ENCODE measurements at places on chromosomes 1 and 21.

DNA sequence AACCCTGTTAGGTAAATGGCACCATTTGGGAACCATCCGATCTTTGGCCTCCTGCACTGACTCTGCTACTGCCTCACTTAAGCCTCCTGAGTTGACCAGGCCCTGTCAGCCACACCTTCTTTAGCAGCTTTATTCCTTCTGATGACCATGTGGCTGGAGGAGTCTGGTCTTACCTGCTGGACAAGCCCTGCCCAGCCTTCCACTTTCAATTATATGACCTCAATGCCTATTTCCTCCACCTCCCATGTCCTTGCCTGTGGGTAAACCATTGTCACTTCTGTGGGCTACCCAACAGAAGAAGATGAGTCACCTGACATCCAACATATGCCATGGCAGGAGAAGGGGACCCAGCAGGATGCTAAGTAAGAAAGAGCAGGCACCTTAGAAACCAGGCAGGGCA lies 393.8 kb downstream of the NTNG1 start:
- no peak for DNase-seq

GRCh38 chr1:217322834-217323233 lies 308.1 kb downstream of the GPATCH2 start:
- no peak for DNase-seq

GRCh38 chr1:198528364-198528763 lies 12.1 kb downstream of the ATP6V1G3 start:
- no peak for DNase-seq

DNA sequence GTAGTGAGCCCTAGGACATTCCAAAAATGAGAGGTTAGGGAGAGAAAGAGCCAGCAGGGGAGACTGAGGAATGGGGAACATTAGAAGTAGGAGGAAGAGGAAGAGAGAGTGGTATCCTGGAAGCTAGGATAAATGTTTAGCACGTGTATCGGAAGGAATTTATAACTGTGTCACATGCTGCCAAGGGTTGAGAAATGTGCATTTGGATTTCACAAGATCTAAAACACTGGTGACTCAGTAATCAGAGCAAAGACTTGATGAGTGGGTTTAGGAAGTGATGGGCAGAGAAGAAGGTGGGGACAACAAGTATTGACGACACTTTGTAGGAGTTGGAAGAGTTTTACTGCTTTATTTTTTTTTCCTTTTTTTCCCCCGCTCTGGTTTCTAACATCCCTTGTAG lies 193.9 kb downstream of the FMN2 start:
- no peak for DNase-seq

DNA sequence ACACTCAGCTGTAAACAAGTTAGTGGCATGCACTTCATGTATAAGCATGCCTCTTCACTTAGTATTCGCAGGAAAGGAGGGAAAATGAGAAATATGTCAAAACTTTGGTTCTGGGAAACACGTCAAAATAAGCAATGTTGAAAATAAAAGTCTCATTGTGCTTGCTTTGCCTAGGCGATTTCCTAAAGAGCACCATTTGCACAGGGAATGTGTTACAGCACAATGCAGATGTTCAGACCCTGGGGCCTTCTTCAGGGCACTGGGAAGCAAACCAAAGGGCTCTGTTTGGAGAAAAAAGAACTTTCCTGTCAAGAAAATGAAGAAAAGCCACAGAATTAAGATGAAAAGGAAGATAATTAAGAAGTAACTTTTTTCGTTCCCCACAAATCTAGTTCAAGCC lies 98.6 kb upstream of the PLD5 start:
- DNase-seq: no peak

GRCh38 chr1:42824481-42825035 lies 7.4 kb upstream of the SVBP start:
- no peak for DNase-seq

DNA sequence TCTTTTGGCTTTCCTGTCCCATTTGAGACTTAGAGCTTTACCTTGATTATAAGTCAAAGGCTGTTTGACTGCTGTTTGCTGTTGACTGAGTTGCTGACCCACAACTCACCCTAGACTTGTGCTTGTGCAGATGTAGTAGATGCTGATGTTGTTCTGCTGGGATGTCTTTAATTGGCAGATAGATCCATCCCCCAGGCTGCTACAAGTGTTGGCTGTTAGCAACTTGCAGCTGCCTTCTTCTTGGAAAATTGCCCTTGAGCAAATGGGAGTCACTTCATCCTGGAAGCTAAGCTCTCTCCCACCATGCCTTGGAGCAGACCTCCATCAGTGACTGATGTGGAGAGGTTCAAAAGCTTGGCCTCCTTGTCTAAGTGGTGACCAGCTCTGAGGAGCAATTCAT lies 139.3 kb upstream of the KIAA0040 start:
- no peak for DNase-seq

All from stimulated activated CD8-positive, alpha-beta memory T cell treated with anti-CD3 and anti-CD28 coated beads, Interleukin-2, amount 100 ng/mL, for 1 hour (primary cell).